K562 (cell line): ENCODE measurements at places on chromosomes 7 and 10. TPM values are rescaled to one million over a fixed set of nuclear protein-coding genes. Genes with fewer than 3 reads are reported as not detected.

DNA sequence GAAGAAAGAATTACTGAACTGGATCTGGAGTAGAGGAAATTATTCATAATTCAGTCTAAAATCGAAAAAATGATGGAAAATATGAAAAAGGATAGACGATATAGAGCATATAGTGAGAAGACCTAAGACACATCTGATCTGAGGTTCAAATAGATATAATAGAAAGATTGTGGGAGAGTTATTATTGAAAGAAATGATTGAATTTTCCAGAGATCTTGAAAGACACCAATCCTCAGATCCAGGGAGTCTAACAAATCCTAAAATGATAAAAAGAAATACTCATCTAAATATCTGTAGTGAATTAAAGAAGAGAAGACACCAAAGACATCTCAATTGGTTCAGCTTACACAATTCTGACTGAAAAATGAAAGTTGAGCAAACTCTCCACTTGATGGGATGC lies 12.9 kb downstream of the TCAF1 start:
- DNase-seq, result no peak
- H3K4me3 ChIP-seq, result no peak overlapping the region
- H3K4me1 ChIP-seq, result peaks cover 7% of the 10 kb centered on the region
- H3K27ac ChIP-seq, result no peak overlapping the region
- H3K27me3 ChIP-seq, result no peaks in the 10 kb centered on the region

GRCh38 chr10:74822521-74823089 lies 3.8 kb upstream of the KAT6B start:
- H3K27me3 ChIP-seq, result no peaks in the 10 kb centered on the region
- no peak overlapping the region for H3K27ac ChIP-seq
- H3K4me3 ChIP-seq, result no peak overlapping the region

DNA sequence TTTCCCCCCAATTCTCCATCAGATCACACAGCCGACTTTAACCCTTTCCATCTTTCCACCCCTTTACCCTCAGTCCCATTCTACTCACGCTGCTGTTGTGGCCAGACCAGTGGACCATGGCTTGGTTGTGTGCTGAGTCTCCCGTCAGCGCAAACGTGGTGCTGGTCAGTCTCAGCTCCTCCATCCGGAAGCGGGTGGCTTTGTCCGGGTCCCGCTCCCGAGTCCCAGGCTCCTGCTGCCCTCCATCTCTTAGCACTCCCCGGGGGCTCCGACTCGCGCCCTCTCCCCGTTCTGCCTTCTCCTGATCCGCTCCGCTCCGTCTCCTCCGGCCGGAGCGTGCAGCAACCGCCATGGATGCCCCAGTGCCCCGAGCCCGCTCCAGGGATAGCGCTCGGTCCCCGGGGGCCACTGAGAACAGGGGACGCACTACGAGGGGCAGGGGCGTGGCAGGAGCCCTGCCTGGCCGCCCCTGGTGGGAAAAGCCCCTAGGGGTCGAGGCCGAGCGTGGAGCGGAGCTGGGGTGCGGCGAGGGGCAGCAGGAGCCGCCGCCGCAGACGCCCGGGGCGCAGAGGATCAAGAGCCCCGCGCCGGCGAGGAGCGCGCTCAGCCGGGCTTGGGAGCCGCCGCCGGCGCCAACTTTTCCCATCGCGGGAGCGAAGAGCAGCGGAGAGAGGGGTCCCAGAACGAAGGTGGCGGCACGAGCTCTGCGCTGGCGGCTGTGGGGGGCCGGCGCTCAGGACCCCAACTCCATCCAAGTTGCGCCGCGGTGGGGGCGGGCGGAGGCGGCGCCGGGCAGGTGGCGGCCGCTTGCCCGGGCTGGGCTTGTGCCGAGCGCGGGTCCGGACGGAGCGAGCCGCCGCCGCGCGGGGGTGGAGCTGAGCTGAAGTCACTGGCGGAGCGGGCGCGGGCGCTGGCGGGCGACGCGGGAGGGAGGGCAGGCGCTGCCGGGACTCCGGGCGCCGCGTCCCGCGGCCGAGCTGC lies at the start of gene SORCS1:
SORCS1 (minus strand) TSS at position 826 of the 981 bp plus-strand sequence.
- H3K4me1 ChIP-seq, result no peaks in the 10 kb centered on the region
- no peaks in the 10 kb centered on the region; the same call in 2 of the 3 replicates for H3K27me3 ChIP-seq
- no peak within 1 kb of the TSS for H3K4me3 ChIP-seq
- H3K27ac ChIP-seq, result no peak within 1 kb of the TSS
- H3K36me3 ChIP-seq, result no peaks in the 10 kb centered on the region

GRCh38 chr7:38016567-38016966 lies 96.1 kb downstream of the EPDR1 start:
- H3K36me3 ChIP-seq, result no peaks in the 10 kb centered on the region
- no peaks in the 10 kb centered on the region for H3K4me1 ChIP-seq
- no peaks in the 10 kb centered on the region for H3K27me3 ChIP-seq
- no peak for DNase-seq
- no peak overlapping the region for H3K4me3 ChIP-seq

DNA sequence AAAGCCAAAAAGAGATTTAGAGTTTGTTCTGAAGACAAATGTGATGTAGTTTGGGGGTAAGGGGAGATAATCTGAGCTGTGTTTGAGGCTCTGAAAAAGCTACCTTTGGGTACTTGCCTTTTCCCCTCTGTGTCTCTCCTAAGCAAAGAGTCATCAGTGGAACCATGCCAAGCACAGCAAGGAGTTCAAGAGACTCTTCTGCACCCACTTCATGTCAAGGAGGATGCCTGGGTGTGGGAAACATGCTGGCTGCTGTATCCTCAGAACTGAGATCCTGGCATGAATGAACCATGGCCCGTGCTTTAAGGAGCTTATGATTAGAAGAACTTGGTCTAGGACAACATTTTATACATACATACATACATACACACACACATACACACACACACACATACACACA lies 142.9 kb downstream of the NOC3L start:
- no peak overlapping the region for H3K27ac ChIP-seq
- no peaks in the 10 kb centered on the region for H3K4me1 ChIP-seq
- no peak for DNase-seq
- H3K27me3 ChIP-seq, result no peaks in the 10 kb centered on the region
- H3K36me3 ChIP-seq, result no peaks in the 10 kb centered on the region

DNA sequence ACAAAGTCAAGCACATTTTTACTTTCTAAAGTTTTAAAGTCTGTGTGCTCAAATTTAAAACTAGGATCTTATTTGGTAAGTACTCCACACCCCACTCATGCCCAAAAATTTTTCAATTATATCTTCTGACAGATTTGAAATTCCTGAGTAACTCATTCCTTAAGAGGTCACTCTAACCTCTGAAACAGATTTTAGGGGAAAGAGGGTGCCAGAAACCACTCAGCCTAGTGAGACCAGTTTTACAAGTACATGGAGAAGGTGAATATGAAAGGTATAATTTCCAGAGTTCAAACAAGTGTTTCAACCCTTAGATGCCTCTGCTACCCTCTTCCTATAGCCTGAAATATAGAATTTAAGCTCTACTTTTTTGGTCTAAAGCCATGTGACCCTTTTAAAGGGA lies 79.2 kb downstream of the C7orf25 start:
- H3K27me3 ChIP-seq, result no peaks in the 10 kb centered on the region; the same call in 1 of the 3 replicates
- H3K36me3 ChIP-seq, result no peaks in the 10 kb centered on the region
- H3K4me1 ChIP-seq, result no peaks in the 10 kb centered on the region

The VENTX gene
- 0.55 and 0.69 TPM in 2 replicates for total RNA-seq

The LIPK gene
- total RNA-seq, result not detected in 2 replicates

The H2BK1 gene
- not detected in 2 replicates for total RNA-seq

The NEUROG3 gene
- not detected in 2 replicates for total RNA-seq
